ENCODE measurements at places on chromosomes 6 and 20.

GRCh38 chr6:74057326-74057725 is 361.3 kb downstream of the CD109 start:
- no peak for DNase-seq

DNA sequence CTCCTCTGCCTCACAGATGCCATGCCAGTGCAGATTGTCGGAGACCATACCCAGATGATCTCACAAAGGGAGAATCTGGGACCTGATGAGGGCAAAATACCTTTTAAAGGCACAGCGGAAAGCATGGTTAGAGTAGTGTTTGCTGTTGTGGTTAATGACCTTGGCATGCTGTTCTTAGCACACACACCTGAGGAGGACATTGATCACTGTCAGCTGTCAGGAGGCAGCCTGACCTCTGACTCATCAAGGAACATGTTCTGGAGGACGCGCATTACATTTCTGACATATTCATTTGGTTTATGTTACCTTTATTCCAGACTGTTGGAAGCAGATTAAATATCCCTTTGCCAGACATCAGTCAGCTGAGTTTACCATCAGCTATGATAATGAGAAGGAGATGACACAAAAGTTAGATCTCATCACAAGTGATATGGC is 57.1 kb downstream of the GOPC start:
- no peak for DNase-seq

DNA sequence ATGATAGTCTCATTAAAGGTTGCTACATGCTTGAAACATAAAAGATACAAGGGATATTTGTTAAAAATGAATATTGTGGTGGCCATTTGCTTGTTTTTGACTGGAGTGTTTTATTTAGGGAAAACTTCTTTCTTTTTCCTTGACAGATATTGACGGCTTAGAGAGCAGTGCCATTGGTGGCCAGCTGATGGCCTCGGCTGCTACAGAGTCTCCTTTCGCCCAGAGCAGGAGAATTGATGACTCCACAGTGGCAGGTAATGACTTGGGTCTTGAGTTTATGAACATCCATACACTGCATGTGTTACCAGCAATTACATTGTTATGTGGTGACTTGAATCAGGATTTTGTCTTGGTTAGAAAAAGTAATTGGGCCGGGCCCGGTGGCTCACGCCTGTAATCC is 67.5 kb upstream of the PBOV1 start:
- DNase-seq: no peak

DNA sequence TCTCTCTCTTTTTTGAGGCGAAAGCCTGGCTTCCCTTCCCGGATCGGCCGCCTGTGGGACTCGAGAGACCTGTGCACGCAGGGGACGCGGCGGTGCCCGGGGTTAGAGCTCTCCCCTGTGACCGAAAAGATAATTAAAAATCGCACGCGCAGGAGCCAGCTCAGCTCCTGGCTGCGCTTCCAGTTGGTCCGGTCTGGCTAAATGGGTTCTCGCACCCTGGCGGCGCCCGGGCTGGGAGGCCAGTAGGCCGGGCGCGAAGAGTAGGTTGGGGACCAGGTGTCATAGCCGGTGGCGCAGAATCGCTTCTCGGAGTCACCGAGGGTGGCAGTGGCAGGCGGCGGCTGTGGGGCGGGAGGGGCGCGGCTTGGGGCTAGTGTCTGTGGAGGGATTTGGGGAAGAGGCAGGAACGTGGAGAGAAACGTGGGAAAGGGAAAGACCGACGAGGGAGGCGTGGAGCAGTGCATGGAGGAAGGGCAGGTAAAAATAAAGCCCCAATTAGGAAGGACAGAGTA is 41.9 kb upstream of the SUPT3H start:
- peak; percentile 74 for DNase-seq

GRCh38 chr20:48141660-48142515 is 356.6 kb upstream of the SULF2 start:
- no peak for DNase-seq

- peak; percentile 81 for DNase-seq
Observed at GRCh38 chr6:42390228-42390934, 61.3 kb downstream of the TRERF1 start.

- peak; percentile 68 for DNase-seq
Observed at GRCh38 chr20:330233-331149, 5.1 kb downstream of the SOX12 start.

DNA sequence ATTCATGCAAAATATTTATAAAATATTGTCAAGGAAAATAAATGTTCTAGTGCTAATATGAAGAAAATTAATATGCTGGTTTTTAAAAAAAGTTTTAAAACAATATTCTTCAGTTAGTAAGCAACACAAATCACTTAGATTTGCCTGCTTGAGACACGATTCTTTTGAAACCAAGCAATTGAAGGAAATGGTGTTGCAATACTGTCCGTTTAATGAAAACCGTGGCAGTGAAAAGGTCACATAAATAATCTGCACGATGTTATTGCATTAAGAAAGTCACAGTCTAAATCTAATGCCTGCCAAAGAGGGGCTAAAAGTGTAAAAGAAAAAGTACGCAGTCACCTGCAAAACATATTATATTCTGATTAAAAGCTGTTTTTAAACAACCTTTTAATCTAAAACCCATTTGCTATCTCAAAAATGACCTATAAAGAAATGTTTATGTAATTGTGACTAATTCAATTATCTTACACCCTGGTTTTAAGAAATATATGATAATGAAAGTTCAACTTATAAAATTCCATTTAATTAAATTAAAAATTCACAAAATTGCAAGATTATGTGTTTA is 143.0 kb downstream of the GMDS start:
- no peak for DNase-seq

GRCh38 chr6:150897400-150897943 is 32.0 kb downstream of the MTHFD1L start:
- no peak for DNase-seq

GRCh38 chr6:146595972-146596731 is 2.6 kb upstream of the ADGB start:
- DNase-seq: no peak

DNA sequence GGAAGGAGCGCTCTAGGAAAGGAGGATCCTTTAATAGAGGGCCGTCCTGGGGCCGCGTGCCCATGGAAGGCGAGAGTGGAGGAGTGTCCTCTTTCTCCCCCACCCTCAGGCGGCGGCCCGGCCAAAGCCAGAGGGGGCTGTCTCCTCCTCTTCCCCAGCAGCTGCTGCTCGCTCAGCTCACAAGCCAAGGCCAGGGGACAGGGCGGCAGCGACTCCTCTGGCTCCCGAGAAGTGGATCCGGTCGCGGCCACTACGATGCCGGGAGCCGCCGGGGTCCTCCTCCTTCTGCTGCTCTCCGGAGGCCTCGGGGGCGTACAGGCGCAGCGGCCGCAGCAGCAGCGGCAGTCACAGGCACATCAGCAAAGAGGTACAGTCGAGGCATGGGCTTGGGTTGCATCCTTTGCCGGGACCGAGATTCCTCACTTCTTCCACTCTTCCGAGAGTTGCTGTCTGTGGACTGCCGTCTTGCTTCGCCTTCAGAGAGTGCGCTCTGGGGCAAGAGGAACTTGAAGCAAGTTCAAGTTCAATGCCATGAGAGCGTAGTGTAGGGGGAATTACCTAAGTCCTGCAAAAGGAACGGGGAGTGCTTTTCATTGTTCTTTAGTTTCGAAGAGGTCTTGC is at the start of gene LAMA2:
TSS of gene LAMA2 (plus strand) at position 148 of the 621 bp plus-strand sequence. CDS start at position 256, 108 bp downstream.
- no peak for DNase-seq

DNA sequence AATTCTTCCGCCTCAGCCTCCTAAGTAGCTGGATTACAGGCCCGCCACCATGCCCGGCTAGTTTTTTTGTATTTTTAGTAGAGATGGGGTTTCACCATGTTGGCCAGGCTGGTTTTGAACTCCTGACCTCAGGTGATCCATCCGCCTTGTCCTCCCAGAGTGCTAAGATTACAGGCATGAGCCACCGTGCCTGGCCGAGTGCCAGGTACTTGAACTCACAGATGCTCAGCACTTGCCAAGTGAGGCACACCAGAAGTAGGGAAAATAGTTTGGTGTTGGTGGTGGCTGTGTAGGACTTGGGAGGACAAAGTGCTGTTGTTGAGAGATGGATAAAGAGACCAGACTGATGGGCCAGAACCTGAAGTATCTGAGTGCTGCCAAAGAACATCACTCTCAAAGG is 40.0 kb upstream of the MBOAT1 start:
- DNase-seq: no peak
